Activated naive CD8-positive, alpha-beta T cell treated with anti-CD3 and anti-CD28 coated beads, Interleukin-2, amount 10 ng/mL, durations not matched to agents 7 days and 5 days (primary cell): ENCODE measurements at places on chromosomes 16 and 17. TPM values are rescaled to one million over a fixed set of nuclear protein-coding genes. Genes with fewer than 3 reads are reported as not detected.

GRCh38 chr16:89089120-89089519 is 4.5 kb upstream of the ACSF3 start:
- no peak for DNase-seq

- no peak for DNase-seq
Measured at GRCh38 chr16:85523602-85524364, 89.3 kb upstream of the GSE1 start.

DNA sequence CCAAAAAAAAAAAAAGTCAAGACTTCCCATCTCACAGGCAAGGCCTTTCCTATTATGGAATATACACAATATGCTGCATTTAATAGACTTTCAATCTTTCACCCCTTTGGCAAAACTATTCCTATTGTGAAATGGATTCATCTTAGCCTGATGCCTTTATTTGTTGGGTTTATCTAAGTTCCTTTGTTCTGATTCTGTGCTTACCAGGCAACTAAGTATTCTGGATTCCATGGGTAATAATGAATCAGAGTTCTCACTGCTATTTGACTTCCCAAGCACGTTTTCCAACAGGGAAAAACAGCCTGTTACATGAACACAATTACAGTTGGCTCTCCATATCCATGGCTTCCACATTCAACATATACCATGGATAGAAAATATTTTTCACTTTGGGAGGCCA is 135.5 kb downstream of the MYO1D start:
- no peak for DNase-seq

DNA sequence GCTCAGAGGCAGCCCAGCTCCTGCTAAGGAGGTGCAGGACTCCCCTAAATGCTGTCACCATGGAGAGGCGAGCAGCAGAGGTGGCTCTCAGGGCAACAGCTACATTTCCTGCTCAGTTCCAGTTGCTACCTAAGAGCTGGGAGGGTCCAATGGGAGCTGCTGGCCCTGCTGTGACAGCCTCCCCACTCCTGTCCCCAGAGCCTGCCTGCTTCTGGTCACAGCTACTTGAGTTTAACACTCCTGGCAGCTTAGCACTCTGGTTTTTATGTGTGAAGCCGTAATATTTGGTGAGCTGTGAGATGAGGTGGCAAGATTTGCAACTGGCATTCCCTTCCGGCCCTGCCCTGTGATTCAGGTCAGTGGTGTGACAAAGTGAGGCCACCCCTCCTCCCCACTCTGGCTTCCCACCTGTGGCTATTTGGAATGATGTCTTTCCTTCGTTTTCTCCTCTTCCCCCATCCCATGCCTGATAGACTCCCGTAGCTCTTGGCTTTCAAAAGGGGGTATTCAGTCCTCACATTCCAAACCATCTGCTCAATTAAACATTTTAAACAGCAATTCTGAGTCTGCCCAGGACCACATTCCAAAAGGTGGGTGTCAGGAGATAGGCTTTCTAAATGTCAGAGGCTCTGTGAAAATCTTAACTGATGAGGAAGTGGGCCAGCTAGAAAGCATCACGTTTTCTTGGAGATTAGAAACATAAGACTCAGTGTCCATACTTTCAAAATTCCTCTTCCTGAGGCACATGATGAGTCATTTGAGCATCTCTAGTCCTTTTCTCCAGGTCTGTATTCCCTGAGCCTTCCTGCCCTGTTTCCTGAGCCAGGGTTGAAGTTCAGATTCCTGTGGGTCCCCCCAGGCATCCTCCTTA is 42.6 kb upstream of the SKAP1 start:
- DNase-seq, result no peak

- no peak for DNase-seq
Measured at GRCh38 chr17:68359791-68360535, 68.7 kb downstream of the ARSG start.

- DNase-seq, result no peak
Measured at GRCh38 chr17:35449371-35449931, 885 bp upstream of the SLFN13 start.

GRCh38 chr17:28993645-28994426 is 12.0 kb downstream of the SEZ6 start:
- no peak for DNase-seq

GRCh38 chr17:11140043-11140442 is 101.0 kb upstream of the SHISA6 start:
- DNase-seq, result no peak

DNA sequence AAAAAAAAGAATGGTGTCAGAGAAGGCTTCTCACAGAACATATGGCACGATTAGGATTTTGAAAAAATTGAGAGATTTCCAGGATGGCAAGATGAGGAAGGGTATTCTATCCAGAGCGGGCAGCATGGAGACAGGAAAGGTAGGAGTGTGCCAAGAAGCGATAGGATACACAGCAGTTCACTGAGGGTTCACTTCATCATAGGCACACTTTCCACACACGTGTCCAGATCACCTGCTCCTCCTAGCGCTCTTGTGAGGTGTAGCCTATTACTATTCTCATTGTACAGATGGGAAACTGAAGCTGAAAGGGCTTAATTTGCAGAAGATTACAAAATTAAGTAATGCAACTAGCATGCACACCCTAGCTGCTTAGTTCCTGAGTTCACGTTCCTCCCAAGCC is 6.2 kb upstream of the ELAC2 start:
- DNase-seq, result no peak

GRCh38 chr16:65809627-65810026 is 556.9 kb upstream of the CDH5 start:
- DNase-seq, result no peak

DNA sequence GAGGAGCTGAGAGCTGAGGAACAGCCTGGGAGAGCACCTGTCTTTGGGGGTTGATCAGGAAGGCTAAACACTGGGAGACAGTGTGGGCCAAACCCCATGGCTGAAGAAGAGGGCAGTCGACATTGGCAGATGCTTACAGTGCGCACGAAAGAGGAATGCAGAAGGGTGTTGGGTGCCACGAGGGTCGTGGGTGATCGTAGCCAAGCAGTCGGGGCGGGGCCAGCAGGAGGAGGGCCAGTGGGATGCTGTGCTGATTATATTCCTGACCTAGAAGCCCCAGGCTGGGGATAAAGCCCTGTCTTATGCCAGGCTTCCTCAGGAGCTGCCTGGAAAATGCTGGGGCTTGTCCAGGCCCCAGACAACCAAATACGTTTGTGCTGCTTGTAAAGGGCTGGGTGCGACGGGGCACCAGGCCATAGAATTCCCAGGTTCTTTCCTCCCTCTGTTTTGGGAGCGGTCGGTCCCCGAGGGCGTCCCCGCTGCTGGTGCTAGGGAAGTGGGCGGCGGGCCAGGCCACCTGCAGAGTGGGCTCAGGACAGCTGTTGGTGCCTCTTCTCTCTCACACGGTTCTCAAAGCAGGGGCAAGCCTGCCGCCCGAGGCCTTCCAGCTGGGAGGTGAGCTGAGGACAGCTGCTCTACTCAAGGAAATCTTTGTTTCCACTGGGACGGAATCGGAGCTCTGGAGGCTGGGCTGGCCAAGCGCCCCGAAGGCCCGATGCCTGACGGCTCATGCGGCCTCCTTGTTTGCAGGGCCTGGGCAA is 10.0 kb downstream of the C1QTNF1 start:
- no peak for DNase-seq

DNA sequence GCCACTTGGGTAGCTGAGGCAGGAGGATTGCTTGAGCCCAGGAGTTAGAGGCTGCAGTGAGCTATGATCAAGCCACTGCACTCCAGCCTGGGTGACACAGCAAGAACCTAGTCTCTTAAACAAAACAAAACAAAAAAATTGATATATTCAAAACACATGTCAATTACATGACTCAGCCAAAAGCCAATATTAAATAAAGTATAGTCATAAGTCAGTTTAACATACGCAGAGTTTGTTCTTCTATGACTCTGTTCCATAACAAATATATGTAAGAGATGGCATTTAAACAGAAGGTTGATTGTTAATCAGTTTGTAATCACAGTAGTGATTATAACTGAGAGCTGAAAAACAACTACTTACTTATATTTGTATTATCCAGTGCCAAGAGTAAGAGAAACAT is 106.5 kb downstream of the CDH8 start:
- no peak for DNase-seq

DNA sequence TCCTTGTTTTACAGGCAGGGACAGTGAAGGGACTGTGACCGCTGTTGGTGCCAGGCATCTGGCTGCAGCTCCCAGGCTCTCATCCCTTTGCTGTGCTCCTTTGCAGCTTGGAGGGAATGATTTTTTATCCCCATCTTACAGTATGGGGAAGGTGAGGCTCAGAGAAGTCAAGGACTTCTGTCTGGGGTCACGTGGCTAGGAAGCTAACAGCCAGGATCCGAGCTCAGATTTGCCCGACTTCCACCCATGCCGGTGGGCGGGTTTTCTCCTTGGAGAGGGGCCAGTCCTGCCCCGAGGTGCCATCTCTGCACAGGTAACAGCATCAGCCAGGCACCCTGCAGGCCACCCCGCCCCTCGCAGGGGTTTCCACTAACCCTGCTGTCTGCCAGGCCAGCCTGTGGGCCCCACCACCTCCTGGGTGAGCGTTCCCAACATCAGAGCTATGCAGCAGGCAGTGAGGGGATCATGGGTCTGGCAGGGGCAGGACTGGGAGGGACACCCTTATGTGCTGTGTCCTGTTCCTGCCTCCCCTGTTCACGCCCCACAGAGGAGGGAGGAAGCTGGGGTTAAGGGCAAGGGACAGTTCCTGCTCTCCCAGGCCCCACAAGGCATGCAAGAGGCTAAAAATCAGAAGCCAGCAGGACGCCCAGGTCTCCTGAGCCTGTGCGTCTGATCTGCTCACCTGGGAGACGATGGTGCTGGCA is 25.4 kb downstream of the JPH3 start:
- no peak for DNase-seq

DNA sequence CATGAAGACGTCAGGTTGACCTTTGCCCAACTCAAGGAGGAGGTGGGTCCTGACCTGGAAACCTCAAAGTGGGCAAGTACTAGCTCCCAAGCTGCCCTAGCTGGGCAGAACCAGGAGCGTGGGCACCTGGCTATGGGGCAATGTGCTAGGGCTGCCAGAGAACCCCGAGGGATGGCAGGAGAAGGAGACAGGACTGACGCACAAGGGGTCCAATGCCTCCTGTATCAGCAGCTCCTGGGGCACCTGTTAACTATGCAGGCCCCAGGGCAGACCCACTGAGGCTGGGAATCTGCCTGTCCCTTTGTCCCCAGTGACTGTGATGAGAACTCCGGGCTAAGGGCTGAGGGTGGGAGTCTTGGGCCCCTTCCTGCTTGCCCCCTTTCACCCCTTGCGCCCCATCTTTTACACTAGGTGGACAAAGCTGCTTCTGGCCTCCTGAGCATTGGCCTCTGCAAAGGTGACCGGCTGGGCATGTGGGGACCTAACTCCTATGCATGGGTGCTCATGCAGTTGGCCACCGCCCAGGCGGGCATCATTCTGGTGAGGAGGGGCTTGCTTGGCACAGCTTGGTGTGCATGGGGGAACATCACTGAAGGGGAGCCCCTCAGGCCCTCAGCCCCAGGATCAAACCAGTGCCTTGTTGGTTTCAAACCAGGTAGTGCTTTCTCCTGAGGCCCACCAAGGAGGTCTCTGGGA is 7.7 kb downstream of the CHAD start:
- no peak for DNase-seq

GRCh38 chr16:69620573-69620972 is 54.8 kb downstream of the NFAT5 start:
- DNase-seq, result no peak

DNA sequence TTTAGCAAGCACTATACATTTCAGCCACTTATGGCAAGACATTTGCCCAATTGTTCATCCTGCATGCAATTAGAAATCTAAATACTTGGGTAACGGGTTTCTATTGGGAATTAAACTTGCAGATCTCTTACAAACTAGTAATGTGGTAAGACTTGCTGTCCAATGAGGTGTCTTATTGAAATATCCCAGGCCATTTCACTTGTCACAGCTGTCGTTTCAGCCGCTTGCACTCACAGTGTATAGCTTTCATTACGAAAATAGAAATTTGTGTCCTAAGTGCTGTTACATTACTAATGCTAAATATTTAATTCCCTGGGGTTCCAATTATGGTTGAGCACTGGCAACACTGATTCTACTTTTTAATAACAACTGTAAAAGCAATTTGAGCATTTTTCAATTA is 40.3 kb upstream of the IRX5 start:
- no peak for DNase-seq

DNA sequence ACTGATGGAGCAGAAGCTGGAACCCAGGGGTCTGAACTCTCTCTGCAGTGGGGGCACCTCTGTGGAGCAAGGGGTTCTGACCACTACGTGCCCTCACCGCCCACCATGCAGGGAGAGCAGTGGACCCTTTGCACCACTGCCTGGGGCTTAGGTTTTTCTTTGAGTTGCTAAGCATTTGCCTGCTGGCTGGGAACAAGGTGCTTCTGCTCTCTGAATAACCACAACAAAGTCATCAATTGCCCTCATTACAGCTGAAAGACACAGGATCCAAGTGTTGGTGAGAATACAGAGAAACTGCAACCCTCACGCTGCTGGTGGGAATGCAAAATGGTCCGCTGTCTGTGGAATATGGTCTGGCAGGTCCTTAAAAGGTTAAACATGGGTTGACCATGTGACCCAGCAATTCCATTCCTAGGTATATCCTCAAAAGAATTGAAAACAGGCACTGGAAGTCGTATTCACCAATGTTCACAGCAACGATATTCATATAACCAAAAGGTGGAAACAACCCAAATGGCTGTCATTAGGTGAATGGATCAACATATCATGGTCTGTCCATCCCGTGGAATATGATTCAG is 22.8 kb downstream of the NLRC3 start:
- DNase-seq, result no peak

- DNase-seq, result no peak
Measured at GRCh38 chr16:82675300-82675699, 48.5 kb downstream of the CDH13 start.

The CEP295NL gene
- total RNA-seq, result 0.23 TPM

The SLC5A11 gene
- total RNA-seq, result not detected
